Osteocyte (in vitro differentiated cells): ENCODE measurements at places on chromosomes 11 and 22. TPM values are rescaled to one million over a fixed set of nuclear protein-coding genes. Genes with fewer than 3 reads are reported as not detected.
A peak's percentile ranks its signal among the peaks of the same experiment; 100 is the strongest.

CCDC89 gene
- total RNA-seq, result not detected in 2 replicates

DNA sequence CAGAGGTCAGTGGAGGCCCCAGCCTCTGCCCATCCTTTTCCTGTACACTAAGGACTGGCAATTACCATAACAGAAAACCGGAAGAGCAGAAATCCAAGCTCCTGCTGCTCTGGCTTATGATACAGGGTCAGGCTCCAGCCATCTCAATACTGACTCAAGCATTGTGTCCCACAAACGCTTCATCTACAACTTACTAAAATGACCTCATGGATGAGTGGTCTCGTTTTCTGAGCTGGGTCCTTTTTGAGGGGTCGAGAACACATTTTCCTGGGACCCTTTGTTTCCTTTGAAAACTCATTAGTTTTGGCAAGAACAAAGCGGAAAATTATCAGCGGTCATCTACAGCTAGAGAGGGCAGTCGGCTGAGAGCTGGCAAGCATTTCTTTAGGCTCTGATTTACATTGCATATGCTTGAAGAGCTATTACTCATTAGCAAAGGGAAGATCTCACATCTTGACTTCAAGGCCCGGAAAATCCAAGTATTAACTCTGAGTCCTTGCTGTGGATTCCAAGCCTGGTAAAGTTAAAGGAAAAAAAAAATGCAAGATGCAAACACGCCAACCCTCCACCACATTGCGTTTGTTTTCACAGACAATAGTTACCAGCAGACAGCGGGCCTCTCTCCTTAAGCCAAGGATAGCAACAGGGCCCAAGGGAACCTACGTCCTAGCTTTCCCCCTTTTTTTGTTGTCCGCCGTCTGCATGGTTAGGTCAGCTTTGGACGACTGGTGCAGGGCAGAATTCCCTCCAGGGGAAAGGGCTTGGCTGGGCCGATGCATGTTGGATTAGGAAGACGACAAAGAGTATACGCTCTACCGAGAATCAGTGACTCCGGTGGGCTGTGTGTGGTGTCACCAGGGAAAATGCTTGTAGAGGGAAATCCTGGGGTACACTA is 1.8 kb downstream of the TESMIN start:
- no peaks in the 10 kb centered on the region for H3K27me3 ChIP-seq
- H3K4me1 ChIP-seq, result peaks cover 16% of the 10 kb centered on the region
- H3K36me3 ChIP-seq, result peaks cover 7% of the 10 kb centered on the region
- peak overlapping the region; percentile 8 for H3K27ac ChIP-seq

GRCh38 chr11:113001709-113002108 is 40.5 kb downstream of the NCAM1 start:
- H3K27me3 ChIP-seq, result no peaks in the 10 kb centered on the region
- no peak overlapping the region for H3K27ac ChIP-seq
- H3K36me3 ChIP-seq, result no peaks in the 10 kb centered on the region

DNA sequence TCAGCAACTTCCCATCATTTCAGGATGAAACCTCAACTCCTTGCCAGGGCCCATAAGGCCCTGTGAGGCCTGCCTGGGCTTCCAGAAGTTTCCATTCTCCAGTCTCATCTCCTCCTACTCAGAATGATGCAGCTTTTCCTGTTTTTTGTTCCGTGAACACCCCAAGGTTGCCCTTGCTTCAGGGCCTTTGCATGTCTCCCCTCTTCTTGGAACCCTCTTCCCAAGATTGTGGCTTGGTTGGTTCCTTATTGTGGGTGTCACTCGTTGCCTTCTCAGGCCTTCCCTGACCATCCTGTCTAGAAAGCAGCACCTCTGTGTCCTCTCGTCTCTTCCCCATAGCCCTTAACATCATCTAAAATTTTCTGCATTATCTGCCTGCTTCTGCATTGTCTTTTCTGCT is 23.2 kb upstream of the YWHAH start:
- H3K4me3 ChIP-seq, result no peak overlapping the region
- H3K27ac ChIP-seq, result no peak overlapping the region
- H3K4me1 ChIP-seq, result no peaks in the 10 kb centered on the region
- DNase-seq, result no peak

- H3K4me1 ChIP-seq, result peaks cover 1% of the 10 kb centered on the region
- no peak overlapping the region for H3K27ac ChIP-seq
- no peak for DNase-seq
- no peaks in the 10 kb centered on the region for H3K36me3 ChIP-seq
- H3K4me3 ChIP-seq, result no peak overlapping the region
Measured at GRCh38 chr11:88603091-88603867, 265.7 kb upstream of the CTSC start.
